ENCODE measurements at places on chromosomes 7 and 10.

GRCh38 chr7:27128776-27129728, 1.5 kb downstream of the HOXA4 start:
- DNase-seq: no peak

DNA sequence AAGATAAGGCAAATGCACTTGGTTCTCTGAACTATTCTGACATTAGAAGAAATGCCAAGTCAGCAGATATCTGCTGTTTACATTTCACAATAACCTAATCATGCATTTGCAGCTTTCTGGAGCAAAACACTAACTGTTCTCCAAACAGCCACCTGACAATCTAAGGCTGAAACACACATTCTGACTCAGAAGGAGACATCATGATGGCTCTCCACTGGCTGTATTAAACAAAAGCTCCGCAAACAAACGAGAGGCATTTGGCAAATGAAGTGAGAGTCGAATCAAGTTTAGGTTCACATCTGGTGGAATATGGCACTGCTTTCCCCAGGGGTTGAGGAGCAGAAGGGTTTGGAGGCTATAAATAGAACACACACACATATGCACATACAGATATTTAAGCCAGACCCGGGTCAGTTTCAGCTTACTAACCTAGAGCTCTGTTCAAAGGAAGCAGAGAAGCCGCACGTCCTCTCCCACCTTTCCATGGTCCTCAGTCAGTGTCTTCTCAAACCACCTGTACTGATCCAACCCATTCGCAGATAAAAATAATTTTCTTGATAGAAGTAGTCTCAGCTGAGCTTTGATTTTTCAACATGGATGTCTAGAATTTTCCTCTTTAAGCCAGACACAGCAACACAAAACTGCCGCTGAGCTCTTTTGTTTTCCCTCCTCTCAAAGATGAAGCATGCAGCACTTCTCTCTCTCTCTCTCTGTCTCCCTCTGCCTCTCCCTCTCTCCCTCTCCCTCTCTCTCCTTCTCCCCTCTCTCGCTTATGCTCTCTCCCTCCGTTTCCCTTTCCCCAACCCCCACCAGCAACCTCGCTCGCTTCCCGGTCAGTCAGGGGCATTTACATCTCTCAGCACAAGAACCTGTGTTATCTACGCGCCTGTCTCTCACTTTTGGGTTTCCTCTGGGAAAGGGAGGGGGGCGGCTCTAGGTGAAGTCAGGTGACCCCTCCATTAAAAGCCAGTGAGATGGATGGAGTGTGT, 682.8 kb downstream of the MAGI2 start:
- peak; percentile 48 for DNase-seq

- no peak for DNase-seq
These were observed 34.7 kb downstream of the NET1 start for GRCh38 chr10:5447056-5447455.

- no peak for DNase-seq
These were observed 9.2 kb upstream of the ZNF22 start for GRCh38 chr10:44991571-44991970.

GRCh38 chr7:37815671-37816371, 32.6 kb upstream of the NME8 start:
- no peak for DNase-seq

- no peak for DNase-seq
These were observed 243.8 kb upstream of the ETV1 start for GRCh38 chr7:14233076-14233867.

DNA sequence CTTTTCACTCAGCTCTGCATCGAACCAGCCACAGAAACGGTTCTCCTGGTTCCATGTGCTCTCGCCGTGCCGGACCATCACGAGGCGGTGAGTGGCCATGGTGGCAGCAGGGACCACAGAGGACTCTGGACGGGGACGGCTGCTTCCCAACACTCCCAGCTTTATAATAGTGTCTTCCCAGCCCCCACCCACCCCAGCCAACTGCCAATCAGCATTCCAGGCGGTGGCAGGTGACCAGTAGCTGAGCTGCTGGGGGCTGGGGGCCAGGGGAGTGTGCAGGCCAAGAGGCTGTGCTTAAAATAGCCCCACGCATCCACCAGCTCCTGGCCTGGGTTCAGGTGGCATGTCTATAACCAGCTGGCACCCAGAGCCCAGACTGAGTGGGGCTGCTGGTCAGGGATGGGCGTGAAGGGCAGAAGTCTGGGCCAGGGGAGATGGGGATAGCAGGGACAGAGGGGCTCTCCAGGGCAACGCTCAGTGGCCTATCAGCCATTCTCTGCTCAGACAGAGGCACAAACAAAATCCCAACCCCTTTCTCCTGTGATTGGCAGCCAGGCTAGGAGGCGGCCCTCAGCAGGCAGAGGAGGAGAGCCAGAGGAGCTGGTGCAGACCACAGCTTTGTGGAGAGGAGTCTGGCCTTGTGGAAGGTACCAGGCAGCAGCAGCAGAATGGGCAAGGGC, at the start of gene PGAM2:
TSS of gene PGAM2 (minus strand) at position 137 of the 680 bp plus-strand sequence. CDS start at position 99, 38 bp downstream.
- no peak for DNase-seq

- DNase-seq: no peak
These were observed 14.0 kb upstream of the SEM1 start for GRCh38 chr7:96723622-96724021.

GRCh38 chr10:74300666-74301065, 149.6 kb downstream of the ADK start:
- DNase-seq: no peak

DNA sequence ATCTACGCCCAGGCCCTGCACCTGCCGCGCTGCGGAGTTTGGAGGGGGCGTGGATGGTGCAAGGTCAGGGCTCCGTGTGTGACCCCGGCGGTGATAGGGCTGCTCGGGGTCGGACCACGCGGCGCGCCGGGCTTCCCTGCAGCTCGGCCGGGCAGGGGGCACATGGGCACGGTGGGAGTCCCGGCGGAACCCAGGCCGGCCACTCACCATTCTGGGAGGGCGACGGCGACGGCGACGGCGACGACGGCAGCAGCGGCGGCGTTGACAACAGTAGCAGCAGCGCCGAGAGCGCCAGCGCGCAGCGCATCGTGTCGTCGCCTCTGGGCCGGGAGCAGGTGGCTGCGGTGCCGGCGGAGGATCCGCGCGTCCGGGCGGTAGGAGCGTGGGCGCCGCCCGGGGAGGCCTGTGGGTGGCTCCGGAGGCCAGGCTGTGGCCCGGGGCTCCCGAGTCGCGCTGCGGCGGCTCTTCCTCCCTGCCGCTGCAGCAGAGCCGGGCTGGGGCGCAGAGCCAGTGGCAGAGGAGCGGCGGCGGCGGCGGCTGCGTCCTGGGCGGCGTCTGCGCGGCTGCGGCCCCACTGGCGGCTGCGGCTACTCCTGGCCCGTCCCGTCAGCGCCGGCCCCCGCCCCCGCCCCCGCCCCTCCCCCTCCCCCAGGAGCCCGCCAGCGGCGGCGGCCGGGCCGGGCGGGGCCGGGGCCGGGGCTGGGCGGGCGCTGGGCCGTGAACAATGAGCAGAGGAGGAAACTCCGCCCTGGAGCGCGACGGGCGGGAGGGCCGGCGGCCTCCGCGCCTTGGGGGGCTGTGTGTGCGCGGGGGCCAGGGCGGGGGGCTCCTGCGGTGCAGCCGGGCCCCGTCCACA, at the start of gene PODXL:
TSS of gene PODXL (minus strand) at position 576 of the 856 bp plus-strand sequence. CDS start at position 307, 269 bp downstream.
- no peak for DNase-seq

GRCh38 chr10:77711683-77712049, 74.1 kb upstream of the KCNMA1 start:
- no peak for DNase-seq

- no peak for DNase-seq
These were observed 17.0 kb downstream of the ADRA2A start for GRCh38 chr10:111093741-111094380.

GRCh38 chr7:138142583-138143201, 66.4 kb downstream of the AKR1D1 start:
- DNase-seq: no peak

DNA sequence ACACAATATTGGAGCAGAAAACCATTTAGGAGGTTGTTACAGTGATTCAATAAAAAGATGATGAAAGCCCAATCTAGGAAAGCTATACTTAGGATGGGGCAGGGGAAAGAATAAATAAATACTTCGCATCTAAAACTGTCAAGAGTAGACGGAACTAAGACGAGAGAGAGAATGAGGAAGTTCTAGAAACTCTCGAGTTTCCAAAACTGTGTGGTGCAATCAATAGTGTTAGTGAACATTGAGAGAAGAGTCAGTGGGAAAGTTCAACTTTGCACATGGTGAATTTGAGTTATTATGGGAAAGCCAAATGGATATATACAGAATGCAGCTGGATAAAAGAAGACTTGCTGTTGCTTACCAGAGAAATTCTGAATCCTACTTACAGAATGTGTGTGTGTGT, 133.8 kb upstream of the MEOX2 start:
- DNase-seq: no peak

DNA sequence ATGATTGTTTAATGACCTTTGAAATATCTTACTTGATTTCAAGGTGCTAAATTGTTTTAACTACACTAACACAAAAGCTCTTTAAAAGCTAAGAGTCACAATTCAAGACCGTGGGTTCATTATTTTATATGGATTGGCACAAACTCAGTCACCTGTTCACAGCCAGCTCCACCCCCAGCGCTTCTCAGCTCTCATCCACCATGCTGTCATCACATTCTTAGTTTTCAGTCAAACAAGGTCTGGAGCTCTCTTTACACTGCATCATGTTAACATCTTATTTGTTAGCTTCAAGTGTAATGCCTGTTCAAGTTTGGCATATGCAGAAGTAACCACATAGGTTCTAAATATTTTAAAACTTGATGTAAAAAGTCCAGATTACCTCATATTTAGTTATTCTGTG, 180.9 kb upstream of the LRRTM3 start:
- DNase-seq: no peak

DNA sequence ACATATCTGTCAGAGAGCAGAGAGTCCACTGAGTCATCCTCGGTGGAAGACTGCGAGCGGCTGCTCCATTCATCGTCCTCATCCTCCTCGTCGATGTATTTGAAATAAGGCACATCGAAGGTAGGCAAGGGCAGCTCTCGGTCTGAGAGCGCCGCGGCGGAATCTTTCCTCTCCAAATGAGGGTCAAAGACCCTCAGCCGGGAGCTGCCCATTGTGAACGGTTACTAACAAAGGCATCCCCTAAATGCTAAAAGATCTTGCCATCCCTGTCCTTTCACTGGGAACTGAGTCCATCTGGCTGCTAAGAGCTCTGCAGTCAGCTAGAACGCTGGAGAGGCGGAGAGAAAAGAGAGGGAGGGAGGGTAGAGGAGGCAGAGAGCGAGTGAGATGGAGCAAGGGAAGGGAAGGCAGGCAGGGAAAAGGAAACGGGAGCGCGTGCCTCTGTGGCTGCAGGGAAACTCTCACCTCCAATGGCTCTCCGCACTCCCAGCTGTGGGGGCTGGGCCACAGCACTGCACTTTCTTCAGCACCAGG, 163.4 kb downstream of the RAPGEF5 start:
- DNase-seq: no peak

GRCh38 chr10:92640107-92640506, 47.2 kb downstream of the KIF11 start:
- DNase-seq: no peak

- DNase-seq: no peak
These were observed 353.5 kb downstream of the PAXIP1 start for GRCh38 chr7:154649434-154649833.

DNA sequence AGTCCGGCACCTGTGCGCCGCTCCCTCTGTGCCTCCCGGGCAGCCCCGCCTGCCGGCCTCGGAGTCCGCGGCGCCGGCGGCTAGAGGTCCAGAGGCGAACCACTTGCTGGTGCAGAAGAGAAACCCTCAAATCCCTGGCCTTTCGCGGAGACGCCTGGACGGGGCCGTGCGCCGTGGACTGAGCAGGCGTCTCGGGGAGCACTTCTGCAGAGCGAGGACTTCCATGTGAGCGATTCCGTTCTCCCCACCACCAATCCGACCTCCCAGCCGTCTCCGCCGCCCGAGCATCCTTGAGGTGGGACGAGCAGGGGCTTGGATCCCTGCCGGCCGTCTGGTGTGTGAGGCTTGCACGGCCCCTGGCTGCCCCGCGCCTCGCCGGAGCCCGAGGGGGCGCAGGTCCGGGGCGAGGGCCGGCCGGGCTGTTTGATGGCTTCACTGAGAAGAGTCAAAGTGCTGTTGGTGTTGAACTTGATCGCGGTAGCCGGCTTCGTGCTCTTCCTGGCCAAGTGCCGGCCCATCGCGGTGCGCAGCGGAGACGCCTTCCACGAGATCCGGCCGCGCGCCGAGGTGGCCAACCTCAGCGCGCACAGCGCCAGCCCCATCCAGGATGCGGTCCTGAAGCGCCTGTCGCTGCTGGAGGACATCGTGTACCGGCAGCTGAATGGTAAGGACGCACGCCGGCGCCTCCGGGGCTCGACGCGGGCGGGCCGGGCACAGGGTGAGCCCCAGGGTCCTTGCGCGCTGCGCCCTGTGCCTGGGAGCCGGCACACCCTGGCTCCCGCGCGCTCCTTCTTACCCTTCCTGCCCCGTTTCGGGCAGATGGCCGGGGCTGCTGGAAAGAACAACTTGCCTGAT, 660 bp downstream of the GALNT17 start:
- no peak for DNase-seq

DNA sequence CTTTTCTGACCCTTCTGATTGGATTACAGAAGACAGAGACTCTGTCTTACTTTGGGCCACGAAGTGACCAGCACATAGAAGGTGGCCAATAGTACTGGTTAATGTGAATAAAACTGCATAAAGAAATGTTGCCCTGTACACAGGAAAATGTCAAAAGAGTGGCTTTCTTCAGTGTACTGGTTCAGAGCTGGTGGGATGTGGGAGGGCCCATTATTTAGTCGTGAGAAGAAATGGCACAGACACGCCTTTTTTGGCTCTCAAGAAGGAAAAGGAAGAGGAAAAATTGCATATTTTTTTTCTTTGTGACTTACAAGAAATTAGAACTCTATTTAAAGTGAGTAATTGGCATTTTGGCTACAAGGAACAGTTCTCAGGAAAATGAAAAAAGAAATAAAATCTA, 129.7 kb downstream of the DGKI start:
- no peak for DNase-seq

DNA sequence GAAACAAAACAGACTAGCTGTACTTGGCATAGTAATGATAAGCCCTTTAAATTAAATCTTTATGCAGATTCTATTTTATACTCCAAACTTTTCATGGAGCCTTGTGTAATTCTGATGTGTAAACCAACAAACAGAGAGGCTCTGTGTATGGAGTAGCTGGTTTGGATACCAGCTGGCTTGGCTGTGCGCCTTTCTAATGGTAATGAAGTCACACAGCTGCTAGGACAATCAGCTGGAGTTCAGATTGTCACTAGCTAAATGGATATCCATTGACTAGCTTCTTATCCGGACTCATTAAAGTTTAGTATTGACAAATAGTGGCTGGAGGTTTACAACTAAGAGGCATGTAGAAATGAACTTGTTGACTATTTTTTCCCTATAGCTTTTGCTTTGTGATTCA, 398.4 kb downstream of the DGKB start:
- DNase-seq: no peak

Data from NCI-H1417 treated with DMSO at 0.1 percent for 48 hours (cell line).